ENCODE measurements at places on chromosomes 5 and 9. TPM values are rescaled to one million over a fixed set of nuclear protein-coding genes. Genes with fewer than 3 reads are reported as not detected.

- DNase-seq, result no peak
Measured at GRCh38 chr9:124684169-124684568, 86.9 kb downstream of the NR6A1 start.

SPINK4 gene
- total RNA-seq, result not detected

DNA sequence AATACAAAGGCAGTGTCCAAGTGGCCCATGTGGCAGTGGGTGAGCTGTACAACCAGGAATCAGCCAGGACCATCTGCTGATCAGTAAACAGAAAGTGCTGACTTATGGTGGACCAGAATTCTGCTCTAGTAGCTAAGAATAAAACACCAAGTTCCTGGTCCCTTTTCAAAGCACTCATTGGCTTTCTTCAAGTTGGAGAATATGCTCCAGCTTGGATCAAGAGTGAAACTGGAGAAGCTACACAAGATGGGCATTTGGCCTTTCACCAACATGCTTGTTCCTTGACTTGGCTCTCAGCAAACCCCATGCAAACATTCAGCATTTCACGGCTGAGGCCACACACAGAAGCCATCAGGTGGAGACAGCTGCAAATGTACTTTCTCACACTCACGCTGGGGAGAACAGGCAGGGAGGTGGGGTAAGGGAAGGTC, 32.1 kb downstream of the MARCHF3 start:
- DNase-seq, result no peak

SLCO6A1 gene
- total RNA-seq, result not detected
